ENCODE measurements at places on chromosomes 2 and 18.

- DNase-seq = no peak
These were observed 54.2 kb upstream of the CREB1 start for GRCh38 chr2:207475546-207475945.

GRCh38 chr2:31232586-31232985 lies 1.4 kb upstream of the EHD3 start:
- DNase-seq = no peak

DNA sequence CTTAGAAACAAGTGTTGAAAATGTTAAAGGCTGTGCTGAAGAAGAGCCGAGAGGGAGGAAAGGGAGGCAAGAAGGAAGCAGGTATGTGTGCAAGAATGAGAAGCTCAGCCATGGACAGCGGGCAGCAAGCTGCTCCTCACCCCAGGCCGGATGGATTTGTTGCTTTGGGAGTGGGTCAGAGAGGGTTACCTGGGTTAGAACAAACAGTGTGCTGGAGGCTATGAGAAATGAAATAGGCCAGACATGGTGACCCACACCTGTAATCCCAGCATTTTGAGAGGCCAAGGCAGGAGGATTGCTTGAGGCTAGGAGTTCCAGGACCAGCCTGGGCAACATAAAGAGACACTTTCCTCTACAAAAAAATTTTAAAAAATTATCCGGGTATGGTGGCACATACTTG lies 97.5 kb downstream of the TANC1 start:
- DNase-seq = no peak

GRCh38 chr18:54389143-54389505 lies 31.4 kb downstream of the C18orf54 start:
- DNase-seq = no peak

GRCh38 chr2:189581354-189582139 lies 961 bp upstream of the SLC40A1 start:
- no peak for DNase-seq

DNA sequence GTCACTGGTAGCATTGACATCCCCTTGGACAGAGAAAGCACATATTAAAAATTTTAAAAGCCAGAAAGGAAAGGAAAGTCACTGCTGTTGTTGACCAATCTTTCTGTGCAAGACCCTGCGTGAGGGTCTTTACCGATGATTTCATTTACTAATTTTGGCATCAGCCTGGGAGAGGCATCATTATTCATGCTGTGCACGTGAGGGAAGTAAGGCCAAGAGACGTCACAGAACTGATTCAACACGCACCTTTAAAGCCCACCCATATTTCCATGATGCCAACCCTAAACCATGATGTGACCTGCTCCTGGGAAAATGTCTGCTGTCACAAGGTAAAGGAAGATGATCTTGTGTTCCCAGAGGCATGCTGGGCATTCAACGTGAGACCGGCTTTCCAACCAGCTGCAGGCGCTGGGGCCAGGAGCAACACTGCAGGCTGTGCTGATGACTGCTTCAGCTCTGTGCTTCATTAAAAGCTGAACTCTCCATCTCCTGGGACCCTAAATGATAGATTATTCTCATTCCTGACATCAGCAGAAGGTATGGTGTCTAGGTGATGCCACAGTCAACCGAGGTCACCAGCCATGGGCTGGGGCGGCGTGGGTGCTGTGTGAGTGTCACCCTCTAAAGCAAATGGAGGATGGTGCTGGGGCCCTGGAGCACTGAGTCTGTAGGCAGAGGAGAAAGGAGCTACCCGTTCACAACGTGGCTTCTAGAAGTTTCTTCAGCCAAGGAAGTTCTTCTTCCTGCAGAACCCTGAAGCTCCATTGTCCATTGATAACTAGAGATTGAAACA lies 53.9 kb downstream of the TMEM18 start:
- no peak for DNase-seq

DNA sequence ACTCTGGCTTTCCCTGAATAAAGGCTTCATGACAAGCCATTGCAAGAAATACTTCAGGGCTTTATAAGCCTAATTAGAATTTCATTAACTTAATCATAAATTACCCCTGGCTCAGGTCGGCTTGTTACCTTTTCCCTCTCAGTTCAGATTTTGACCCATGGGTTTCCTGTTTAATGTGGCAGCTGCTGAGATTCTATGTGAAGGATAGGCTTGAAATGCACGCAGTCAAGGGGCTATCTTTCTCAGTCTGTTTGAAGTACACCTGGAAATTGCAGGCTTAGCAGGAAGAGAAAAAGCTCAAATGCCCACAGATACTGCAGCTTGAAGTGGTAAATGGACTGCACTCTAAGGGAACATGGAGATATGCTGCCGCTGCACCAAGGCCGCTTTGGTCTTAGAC lies 49.4 kb downstream of the CAVIN2 start:
- DNase-seq = no peak

DNA sequence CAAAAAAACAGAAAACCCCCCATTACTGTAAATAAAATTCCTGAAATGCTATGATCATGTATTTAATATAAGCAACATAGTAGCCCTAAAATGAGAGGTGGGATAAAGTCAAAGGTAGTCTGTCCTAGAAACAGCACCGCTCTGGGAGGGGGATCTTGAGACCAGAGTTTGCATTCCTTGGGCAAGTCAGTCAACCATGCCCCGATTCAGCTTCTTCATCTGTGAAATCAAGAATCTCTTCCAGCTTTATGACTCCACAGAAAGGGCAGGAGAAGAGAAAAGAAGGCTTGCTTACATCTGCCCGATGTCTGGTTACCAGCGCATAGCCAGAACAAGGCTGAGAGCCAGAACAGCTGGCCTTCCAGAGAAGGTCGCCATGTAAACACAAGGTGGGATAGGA lies 2.1 kb upstream of the FBLN7 start:
- no peak for DNase-seq

DNA sequence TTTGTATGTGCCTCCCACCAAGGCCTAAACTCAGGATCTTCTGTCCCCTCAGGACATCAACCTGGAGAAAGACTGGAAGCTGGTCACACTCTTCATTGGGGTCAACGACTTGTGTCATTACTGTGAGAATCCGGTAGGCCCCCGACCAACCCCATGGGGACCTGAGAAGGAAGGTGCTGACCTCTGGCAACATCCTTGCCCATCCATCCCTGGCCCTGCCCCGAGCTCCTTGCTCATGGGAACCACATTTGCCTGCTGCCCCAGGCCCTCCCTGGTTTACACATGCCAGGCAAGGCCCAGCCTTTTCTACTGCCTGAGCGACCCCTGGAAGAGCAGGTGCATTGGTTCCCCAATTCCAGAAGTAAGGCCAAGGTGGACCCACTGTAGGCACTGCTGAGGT lies 125.3 kb upstream of the PPP1CB start:
- DNase-seq = no peak
